ENCODE measurements at places on chromosomes 5 and 9. TPM values are rescaled to one million over a fixed set of nuclear protein-coding genes. Genes with fewer than 3 reads are reported as not detected.

GRCh38 chr9:98940276-98940675 lies 3.4 kb upstream of the COL15A1 start:
- DNase-seq: no peak

- peak; percentile 49 for DNase-seq
Observed at GRCh38 chr9:86126998-86127972, 27.9 kb upstream of the GOLM1 start.

C5orf58 gene
- not detected for total RNA-seq

FOXD4L3 gene
- 1.6 TPM for total RNA-seq

CRB2 gene
- total RNA-seq: 32.1 TPM

- DNase-seq: no peak
Observed at GRCh38 chr5:132389051-132389331, 19.5 kb downstream of the SLC22A5 start.

GRCh38 chr5:18067615-18068014 lies 433.4 kb downstream of the TAF11L14 start:
- DNase-seq: no peak

- no peak for DNase-seq
Observed at GRCh38 chr5:92513067-92513466, 1068.0 kb downstream of the NR2F1-AS1 start.

GRCh38 chr5:76125346-76125745 lies 42.2 kb downstream of the SV2C start:
- DNase-seq: no peak

DNA sequence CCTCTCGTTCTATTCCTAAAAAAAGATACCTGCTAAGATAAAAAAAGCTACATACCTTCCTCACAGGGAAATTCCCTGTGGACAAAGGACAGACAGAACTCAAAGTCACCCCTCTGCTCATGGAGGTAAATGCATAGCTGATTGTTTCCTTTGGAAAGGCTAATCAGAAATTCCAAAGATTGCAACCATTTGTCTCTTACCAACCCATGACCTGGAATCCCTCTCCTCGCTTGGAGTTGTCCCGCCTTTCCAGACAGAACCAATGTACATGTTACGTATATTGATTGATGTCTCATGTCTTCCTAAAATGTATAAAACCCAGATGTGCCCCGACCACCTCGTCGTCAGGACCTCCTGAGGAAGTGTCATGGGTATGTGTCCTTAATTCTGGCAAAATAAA lies 49.2 kb upstream of the LIFR start:
- no peak for DNase-seq

GRCh38 chr5:29208024-29208423 lies 1985.5 kb upstream of the CDH6 start:
- no peak for DNase-seq
